ENCODE measurements at places on chromosomes 6 and 20. TPM values are rescaled to one million over a fixed set of nuclear protein-coding genes. Genes with fewer than 3 reads are reported as not detected.

GRCh38 chr6:168999392-168999791 lies 254.3 kb downstream of the THBS2 start:
- no peak overlapping the region for H3K27ac ChIP-seq
- DNase-seq = peak; percentile 5
- H3K4me3 ChIP-seq = no peak overlapping the region
- H3K36me3 ChIP-seq = no peaks in the 10 kb centered on the region

SOBP gene
- 0.17 TPM for total RNA-seq

- no peak overlapping the region for H3K4me3 ChIP-seq
- H3K27ac ChIP-seq = no peak overlapping the region
- no peaks in the 10 kb centered on the region for H3K36me3 ChIP-seq
- no peak for DNase-seq
These were observed 159.6 kb downstream of the SASH1 start for GRCh38 chr6:148502083-148502772.

GRCh38 chr6:7759320-7759719 lies 33.4 kb downstream of the BMP6 start:
- no peaks in the 10 kb centered on the region for H3K36me3 ChIP-seq
- no peaks in the 10 kb centered on the region for H3K27me3 ChIP-seq
- H3K27ac ChIP-seq = no peak overlapping the region
- no peak overlapping the region for H3K4me3 ChIP-seq
- peaks cover 24% of the 10 kb centered on the region for H3K4me1 ChIP-seq

GRCh38 chr20:23159947-23160318 lies 73.8 kb upstream of the CD93 start:
- no peak overlapping the region for H3K27ac ChIP-seq
- no peak overlapping the region for H3K4me3 ChIP-seq
- H3K4me1 ChIP-seq = peaks cover 41% of the 10 kb centered on the region

GRCh38 chr20:34066476-34067090 lies 45.5 kb downstream of the EIF2S2 start:
- no peak overlapping the region for H3K27ac ChIP-seq
- H3K27me3 ChIP-seq = no peaks in the 10 kb centered on the region
- H3K36me3 ChIP-seq = no peaks in the 10 kb centered on the region
- peak; percentile 39 for DNase-seq
- H3K4me3 ChIP-seq = no peak overlapping the region

PLA2G7 gene
- total RNA-seq = 1.8 TPM

TDP2 gene
- total RNA-seq = 24.2 TPM

DNA sequence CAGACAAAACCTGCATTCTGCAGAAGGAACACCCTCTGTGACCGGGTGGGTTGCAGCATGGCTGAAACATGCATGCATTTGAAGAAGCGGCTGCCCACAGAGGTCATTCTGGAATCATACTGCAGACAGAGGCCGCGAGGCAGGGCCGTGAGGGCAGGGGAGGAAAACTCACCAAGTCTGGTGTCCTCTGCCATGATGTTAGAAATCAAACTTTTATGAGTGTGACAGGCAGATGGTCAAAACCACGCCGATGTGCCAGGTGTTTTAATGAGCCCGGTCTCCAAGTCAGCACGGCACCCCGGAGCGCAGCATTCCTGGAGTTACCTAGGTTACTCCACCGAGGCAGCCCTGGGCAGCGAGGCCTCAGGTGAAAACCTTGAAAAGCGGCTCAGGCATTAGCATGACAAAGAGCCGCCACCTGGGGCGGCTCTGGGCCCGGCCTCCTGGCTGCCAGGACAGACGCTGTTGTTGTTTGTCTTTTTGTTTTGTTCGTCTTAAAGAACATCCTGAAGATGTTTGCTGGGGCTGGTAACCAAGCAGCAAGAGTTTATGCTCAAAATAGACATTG lies 255.6 kb downstream of the ERMARD start:
- no peak overlapping the region for H3K4me3 ChIP-seq
- DNase-seq = no peak
- H3K4me1 ChIP-seq = no peaks in the 10 kb centered on the region
- H3K27me3 ChIP-seq = no peaks in the 10 kb centered on the region
- H3K36me3 ChIP-seq = no peaks in the 10 kb centered on the region
- no peak overlapping the region for H3K27ac ChIP-seq

LHFPL5 gene
- total RNA-seq = not detected

- peak overlapping the region; percentile 89 for H3K27ac ChIP-seq
- H3K4me1 ChIP-seq = peaks cover 26% of the 10 kb centered on the region
- H3K4me3 ChIP-seq = no peak overlapping the region
- DNase-seq = peak; percentile 91
These were observed 116.6 kb downstream of the MRPL14 start for GRCh38 chr6:44010411-44011349.

FAM83C gene
- total RNA-seq = not detected

GRCh38 chr20:6623989-6624388 lies 143.5 kb upstream of the BMP2 start:
- H3K4me3 ChIP-seq = no peak overlapping the region
- no peak overlapping the region for H3K27ac ChIP-seq
- H3K4me1 ChIP-seq = no peaks in the 10 kb centered on the region

- no peak overlapping the region for H3K4me3 ChIP-seq
- H3K27ac ChIP-seq = no peak overlapping the region
- no peaks in the 10 kb centered on the region for H3K27me3 ChIP-seq
- DNase-seq = no peak
- H3K36me3 ChIP-seq = no peaks in the 10 kb centered on the region
These were observed 100.7 kb downstream of the SGK1 start for GRCh38 chr6:134217105-134217797.

GRCh38 chr20:18004384-18005031 lies 35.7 kb downstream of the MGME1 start:
- no peaks in the 10 kb centered on the region for H3K27me3 ChIP-seq
- DNase-seq = no peak
- no peak overlapping the region for H3K27ac ChIP-seq
- no peak overlapping the region for H3K4me3 ChIP-seq
- peaks cover 10% of the 10 kb centered on the region for H3K4me1 ChIP-seq
- no peaks in the 10 kb centered on the region for H3K36me3 ChIP-seq
